ENCODE measurements at places on chromosomes 13 and 19.

GRCh38 chr19:39355253-39355652 lies 13.0 kb downstream of the SAMD4B start:
- DNase-seq = no peak

GRCh38 chr13:96898646-96899254 lies 95.5 kb downstream of the OXGR1 start:
- no peak for DNase-seq

- DNase-seq = no peak
Observed at GRCh38 chr19:3279306-3279705, 54.8 kb downstream of the CELF5 start.

DNA sequence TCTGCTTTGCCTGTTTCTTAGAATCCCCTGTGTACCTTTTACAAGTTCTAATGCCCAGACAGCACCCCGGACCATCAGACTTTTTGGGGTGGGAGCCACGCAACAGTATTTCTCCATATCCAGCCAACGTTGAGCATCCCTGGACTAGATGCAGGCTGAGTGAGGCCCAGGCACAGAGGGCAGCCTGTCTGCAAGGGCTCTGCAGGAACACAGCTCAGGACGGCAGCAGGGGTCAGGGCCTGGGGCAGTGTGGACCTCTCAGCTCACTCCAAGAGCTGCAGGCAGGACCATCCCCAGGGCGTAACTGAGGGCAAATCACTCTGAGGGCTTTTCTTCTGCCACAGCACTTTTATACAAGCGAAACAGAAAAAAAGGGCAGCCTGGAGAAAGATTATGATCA lies 95.8 kb downstream of the DNAJC15 start:
- no peak for DNase-seq

DNA sequence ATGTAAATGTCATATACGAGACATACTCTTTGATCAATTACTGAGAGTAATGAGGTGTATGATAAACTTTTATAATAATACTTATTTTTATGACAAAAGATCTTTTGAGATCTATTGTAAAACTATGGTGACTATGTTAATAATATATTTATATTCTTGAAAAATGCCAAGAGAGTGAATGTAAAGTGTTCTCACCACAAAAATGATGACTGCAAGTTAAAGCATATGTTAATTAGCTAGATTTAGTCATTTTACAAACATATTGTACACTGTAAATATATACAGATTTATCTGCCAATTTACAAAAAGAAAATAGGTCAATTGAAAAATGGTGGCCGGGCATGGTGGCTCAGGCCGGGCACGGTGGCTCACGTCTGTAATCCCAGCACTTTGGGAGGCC lies 81.0 kb downstream of the GPC6 start:
- DNase-seq = no peak

DNA sequence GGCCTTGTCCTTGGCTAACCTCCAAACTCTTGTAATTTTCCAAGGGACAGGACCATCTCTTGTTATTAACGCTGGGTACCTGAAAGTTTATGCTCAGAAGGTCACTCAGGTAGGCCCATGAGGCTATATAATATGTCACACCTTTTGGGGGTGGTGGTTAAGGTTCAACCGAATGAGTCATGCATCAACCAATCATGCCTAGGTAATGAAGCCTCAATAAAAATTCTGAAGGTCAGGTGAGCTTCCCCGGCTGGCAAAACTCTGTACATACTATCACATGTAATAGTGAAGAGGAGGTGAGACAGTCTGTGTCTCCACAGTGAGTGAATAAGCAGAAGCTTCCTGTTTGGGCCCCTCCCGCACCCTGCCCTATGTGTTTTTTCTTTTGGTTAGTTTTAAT lies 424.9 kb downstream of the PCDH17 start:
- no peak for DNase-seq

- DNase-seq = no peak
Observed at GRCh38 chr19:14333101-14333871, 48.0 kb upstream of the ADGRE5 start.

DNA sequence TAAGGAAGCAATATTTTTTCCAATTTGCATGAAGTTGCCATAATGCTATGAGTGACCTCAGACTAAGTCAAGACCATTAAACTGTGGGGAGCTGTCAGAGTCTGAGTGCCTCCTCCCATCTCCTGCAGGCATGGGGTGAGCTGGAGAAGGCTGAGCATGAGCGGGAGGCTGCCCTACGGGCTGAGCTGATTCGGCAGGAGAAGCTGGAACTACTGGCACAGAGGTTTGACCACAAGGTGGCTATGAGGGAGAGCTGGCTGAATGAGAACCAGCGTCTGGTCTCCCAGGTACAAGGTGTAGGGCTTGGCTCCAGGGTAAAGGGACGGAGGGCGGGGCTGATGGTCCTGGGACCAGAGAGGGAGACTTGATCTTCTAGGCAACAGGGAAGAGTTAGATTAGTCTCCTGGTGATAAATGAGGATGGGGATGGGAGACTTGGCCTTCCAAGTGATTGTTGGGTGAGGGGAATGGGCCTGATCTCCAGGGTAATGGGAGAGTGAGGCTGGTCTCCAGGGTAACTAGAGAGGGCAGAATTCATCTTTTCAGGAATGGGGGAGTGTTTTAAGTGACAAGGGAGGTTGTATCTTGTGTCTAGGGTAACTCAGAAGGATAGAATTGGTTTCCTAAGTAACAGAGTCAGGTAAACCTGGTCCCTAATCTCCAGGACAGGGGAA lies 36.0 kb downstream of the SPTBN4 start:
- DNase-seq = no peak

GRCh38 chr13:52848455-52849195 lies at the start of gene PCDH8:
TSS of gene PCDH8 (minus strand) at chr13:52848640. CDS start at chr13:52848436, 204 bp downstream.
- no peak for DNase-seq

GRCh38 chr19:18488838-18489626 lies 32.8 kb downstream of the ELL start:
- DNase-seq = no peak

DNA sequence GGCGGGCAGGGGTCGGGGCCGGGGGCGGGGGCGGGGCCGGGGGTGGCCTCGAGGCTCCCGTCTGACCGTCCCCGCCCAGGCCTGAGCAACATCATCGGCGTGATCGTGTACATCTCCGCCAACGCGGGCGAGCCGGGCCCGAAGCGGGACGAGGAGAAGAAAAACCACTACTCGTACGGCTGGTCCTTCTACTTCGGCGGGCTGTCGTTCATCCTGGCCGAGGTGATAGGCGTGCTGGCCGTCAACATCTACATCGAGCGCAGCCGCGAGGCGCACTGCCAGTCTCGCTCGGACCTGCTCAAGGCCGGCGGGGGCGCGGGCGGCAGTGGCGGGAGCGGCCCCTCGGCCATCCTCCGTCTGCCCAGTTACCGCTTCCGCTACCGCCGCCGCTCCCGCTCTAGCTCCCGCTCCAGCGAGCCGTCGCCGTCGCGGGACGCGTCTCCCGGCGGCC lies 9.4 kb upstream of the CACNG6 start:
- no peak for DNase-seq

DNA sequence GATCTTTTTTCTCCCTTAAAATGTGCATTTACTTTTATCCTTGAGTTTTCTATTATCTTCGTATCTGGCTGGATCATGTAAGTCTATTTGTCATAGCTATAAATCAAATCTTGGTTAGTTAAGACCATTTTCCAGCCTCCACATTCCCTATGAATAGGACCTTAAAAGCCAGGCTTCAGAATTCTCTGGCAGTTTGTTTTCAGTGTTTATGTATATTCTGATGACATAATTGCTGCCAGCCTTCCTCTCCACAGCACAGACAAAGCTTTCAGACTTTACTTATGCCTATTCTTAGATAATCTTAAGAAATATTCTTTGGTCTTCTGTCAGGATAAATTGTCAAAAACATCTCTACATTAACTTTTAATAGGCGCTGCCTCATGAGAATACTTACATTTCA lies 870.8 kb upstream of the SPRY2 start:
- no peak for DNase-seq

GRCh38 chr19:55441692-55442321 lies 1.3 kb downstream of the SHISA7 start:
- no peak for DNase-seq

DNA sequence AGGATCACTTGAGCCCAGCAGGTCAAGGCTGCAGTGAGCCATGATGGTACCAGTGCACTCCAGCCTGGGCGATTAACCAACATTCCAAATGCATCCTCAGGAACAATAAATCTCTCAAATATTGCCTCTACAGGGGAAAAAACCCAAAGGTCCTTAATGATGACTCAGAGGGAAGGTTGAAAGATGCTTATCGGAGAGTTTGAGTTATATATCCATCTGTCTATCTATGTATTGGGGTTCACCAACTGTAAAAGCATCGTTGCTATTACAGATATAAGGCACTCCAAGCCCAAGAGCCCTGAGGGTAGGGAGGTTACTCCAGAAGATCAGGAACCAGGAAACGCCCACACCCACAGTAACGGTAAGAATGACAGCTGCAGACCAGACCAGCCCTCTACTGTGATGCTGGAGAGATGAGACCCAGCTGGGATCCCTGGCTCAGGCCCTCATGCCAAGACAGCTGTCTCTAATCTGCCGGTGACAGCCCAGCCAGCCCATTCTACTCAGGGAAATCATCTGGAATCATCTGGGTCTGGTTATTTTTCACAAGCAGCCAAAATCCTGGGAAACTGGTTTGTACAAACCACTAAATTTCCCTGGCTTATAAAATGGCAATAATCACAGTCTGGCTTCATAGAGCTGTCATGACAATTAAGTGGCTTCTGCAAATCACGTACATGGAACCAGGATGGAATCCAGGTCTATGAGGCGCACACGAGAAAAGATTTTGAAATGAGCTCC lies 23.8 kb downstream of the TEX101 start:
- DNase-seq = peak; percentile 98

DNA sequence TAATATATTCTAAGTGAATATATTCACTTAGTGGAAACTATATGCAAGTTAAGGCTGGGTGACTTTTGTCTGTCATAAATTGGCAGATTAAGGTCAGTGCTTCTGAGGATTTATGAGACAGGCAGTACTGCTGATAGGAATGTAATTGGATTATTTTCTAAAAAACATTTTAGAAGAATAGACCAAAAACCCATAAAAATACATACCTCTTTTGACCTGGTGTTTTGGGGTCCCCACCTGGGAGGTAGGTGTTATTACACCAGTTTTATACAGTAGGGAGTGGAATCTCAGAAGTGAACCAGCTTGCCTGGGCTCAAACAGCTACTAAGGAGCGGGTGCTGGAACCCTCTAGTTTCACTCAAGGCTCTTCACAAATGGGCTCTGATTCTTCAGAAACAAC lies 25.3 kb downstream of the COG3 start:
- no peak for DNase-seq

- no peak for DNase-seq
Observed at GRCh38 chr13:39688278-39688677, 32.8 kb downstream of the COG6 start.

GRCh38 chr19:41000310-41000737 lies 9.2 kb downstream of the CYP2B6 start:
- no peak for DNase-seq

GRCh38 chr13:36880961-36881360 lies 39.1 kb downstream of the SMAD9 start:
- DNase-seq = peak; percentile 1

DNA sequence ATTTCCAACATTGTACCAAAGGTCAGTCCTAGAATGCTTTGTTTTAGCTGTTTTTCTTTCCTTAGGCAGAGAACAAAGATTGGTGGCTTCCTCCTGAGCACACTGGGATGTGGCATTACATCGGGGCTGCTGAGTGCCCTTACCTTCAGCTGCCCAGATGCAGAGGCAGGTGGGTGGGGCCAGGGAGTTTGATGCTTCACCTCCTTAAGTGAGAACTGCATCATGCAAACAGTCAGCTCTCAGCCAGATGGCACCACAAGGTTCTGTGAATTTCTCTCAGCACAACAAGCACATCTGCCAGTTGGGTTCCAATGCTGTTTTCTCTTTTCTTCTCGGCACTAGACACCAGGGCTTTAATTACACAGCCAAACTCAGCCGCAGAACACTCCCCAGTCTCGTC lies 87.4 kb upstream of the UBL3 start:
- DNase-seq = no peak

GRCh38 chr13:32642858-32643257 lies 56.6 kb downstream of the PDS5B start:
- DNase-seq = no peak

DNA sequence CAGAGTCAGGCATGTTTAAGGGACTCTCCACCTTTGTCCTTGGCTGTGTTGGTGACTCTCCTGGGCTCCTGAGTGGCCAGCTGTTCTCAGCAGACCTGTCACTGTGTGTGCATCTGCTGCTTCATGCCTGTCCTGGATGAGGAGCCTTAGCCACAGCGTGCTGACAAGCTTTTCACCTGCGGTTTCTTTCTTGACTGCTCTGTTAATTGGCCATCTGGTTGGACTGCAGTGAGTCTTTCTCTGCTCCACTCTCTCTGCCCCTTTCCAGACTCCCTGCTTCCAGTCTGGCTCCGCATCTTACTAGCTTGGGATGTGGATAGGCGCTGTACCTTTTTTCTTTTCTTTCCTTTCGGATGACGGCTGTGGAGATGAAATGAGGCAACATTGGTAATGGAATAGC lies 38.8 kb downstream of the POLR1D start:
- DNase-seq = no peak

DNA sequence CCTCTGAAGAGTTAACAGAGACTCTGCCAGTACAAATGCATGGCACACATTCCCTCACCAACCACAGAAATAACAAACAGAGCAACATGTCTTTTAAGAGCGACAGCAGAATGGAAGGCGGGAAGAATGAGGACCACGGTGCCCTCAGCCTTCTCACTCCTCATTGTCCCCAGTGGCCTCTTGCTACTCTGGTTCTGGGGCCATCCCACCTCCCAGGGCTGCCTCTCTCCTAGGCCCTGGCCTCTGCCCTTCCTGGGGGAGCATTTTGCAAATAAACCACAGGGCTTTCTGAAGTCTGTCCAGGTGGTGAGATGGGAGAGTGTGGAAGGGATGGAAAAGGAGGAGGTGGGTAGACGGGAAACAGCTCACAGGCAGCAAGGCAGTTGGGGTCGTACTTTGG lies 28.3 kb downstream of the CYP2B6 start:
- no peak for DNase-seq

GRCh38 chr13:106302011-106302410 lies 233.5 kb downstream of the EFNB2 start:
- no peak for DNase-seq

DNA sequence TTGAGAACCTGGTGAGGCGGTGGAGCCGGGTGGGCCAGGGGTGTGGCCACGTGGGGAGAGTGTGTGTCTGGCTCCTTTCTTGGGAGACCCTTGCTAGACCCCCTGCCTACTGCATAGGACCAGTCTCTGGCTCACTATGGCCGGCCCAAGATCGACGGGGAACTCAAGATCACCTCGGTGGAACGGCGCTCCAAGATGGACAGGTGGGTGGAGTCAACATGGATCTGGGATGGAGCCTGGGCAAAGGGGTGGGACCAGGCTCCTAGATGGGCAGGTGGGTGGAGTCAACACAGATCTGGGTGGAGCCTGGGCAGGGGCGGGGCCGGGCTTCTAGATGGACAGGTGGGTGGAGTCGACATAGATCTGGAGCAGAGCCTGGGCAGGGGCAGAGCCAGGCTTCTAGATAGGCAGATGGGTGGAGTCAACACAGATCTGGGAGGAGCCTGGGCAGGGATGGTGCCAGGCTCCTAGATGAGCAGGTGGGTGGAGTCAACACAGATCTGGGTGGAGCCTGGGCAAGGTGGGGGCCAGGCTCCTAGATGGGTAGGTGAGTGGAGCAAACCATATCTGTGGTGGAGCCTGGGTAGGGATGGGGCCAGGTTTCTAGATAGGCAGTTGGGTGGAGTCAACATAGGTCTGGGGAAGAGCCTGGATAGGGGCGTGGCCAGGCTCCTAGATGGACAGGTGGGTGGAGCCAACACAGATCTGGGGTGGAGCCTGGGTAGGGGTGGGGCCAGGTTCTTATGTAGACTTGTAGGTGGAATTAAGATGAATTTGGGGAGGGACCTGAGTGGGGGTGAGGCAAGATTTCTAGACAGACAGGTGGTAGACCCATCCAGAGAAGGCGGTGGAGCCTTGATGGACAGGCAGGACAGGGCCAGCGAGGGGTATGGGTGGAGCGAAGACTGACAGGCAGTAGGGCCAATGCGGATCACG lies 56.5 kb downstream of the VAV1 start:
- no peak for DNase-seq

Data from BJ (cell line).